Dorsolateral prefrontal cortex (tissue), 122 donors: ENCODE measurements at places on chromosomes 13 and 19. TPM values are rescaled to one million over a fixed set of nuclear protein-coding genes. Genes with fewer than 3 reads are reported as not detected.

- no peak for DNase-seq
These were observed 1.1 kb downstream of the IGFLR1 start for GRCh38 chr19:35741203-35741515.

DNA sequence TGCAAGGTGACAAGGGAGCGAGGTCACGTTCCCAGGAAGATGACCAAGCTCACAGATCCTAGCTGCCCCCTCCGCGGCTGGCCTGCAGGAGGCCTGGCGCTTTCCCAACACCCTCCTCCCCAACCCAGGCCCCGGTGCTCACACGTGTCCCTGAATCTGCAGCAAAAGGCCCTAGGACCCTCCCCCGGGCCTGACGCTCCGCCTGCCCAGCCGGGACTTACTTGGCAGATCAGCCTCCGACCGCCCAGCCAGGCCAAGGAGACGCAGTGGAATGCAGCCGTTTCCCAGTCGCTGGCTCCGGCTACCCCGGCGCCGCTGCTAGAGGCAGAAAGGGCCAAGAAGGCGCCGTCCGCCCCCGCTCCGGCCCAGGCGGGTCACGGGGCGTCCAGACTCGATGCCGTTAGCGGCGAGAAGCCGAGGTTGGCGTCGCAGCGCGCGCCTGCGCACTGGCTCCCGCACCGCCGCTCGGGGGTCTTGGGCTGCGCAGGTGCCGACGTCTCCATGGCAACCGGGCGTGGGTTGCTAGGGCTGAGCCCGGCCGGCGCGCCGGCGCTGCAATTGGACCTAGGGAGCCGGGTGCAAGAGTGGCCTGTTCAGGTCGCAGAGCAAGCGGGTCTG, at the start of gene PNMA8A:
Gene PNMA8A (minus strand): TSS at position 448 of the 618 bp plus-strand sequence. CDS start 528 bp downstream, outside the sequence.
- DNase-seq: peak; percentile 88

DNA sequence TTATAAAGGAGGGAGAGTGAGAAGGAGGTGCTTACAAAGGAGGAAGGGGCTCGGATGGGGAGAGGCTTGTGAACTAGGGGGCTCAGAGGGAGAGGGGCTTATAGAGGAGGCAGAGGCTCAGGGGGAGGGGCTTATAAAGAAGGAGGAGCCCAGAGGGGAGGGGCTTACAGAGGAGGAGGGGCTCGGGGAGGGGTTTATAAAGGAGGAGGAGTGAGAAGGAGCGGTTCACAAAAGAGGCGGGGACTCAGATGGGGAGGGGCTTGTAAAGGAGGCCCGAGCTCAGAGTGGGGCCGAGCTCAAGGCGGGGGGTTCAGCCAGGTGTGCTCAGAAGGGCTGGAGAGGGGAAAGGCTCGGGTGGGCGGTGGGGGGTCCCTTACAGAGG, 500 bp downstream of the SMIM24 start:
- no peak for DNase-seq

DNA sequence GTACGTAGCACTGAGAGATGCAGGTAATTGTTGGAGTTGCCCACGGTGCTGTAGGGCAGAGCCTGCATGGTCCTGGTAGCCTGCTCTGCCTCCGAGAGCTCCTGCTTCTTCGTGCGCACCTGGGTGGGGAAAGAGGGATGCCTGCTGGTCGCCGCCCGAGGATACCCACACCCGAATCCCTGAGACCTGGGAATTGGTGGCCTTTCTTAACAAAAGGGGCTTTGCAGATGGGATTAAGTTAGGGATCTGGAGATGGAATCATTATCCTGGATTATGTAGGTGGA, 9.4 kb downstream of the C3 start:
- DNase-seq: no peak

DNA sequence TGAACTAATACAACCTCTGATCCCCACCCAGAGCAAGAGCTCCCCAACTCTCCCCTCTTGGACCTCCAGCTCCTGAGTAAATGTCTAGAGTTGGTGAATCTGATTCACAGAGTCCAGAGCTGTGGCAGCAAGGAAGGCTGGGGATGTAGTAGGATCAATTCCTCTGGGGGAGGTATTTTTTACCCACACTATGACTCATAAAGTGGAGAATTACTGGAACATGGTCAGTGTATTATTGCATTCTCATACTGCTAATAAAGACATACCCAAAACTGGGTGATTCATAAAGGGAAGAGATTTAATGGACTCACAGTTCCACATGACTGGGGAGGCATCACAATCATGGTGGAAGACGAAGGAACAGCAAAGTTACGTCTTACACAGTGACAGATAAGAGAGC, 496.7 kb downstream of the EFNB2 start:
- DNase-seq: no peak

DNA sequence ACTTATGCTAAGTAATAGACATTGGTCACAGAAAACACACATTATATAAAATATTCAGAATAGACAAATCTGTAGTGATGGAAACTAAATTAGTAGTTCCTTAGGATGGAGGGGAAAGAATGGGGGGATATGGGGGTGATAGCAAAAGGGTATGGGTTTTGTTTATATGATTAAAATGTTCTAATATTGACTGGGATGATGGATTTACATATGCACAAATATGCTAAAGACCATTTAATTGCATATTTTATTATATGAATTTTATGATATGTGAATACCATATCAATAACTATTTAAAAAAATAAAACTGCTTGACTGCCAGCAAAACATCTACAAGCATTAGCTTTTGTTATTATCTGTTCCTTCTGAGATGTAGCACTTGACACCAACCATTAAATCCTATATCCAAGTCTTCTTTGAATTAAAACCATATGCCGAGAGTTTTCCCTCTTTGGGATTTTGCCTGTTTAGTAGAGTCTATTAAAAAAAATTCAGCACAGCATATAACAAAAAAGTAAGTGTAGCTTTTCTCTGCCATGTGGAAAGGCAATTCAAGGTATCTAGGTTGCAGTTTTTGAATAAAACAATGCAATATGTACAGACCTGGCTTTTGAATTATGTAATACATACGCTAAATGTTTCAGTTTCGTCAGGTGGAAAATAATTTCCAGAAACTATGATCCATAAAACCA, 2584.1 kb upstream of the PCDH20 start:
- DNase-seq: no peak

GRCh38 chr13:27339299-27339698, 68.7 kb downstream of the RASL11A start:
- DNase-seq: no peak

DNA sequence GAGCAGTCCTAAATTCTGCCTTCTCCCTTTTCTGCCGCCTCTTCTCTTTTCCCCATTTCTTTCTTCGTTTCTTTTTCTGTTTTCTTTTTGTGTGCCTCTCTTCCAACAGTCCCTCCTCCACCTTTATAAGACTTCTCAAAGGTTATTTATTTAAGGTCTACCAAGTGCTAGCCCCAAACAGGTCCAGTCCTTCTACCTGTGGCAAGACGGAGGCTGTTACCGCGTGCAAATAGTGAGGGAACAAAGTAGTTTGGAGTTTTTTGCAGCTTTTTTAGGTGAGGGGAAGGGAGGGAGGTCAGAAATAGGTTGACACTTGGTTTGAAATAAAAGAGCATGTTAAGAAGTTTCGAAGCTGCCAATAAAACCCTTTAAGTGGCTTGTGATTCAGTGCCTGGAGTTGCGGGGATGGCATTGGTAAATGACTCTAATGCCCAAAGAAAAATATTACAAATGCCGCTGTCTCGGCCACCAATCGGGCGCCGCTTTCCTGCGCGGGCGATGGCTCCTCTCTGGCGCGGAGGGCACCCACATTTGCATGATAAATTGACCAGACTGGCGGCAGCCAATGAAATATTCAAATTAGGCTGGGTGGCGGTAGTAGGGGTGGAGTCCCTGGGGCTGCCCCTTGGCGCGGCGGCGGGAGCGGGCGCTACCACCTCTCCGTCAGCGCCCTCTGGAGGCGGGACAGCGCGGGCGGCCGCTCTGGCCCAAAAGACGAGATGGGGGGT, 7.5 kb upstream of the TSHZ3 start:
- DNase-seq: no peak

GRCh38 chr13:99663185-99663825, 162.0 kb downstream of the TM9SF2 start:
- no peak for DNase-seq

- DNase-seq: no peak
These were observed 184.3 kb upstream of the TSC22D1 start for GRCh38 chr13:44760434-44760833.

GRCh38 chr13:29688193-29688592, 92.7 kb upstream of the SLC7A1 start:
- DNase-seq: no peak

DNA sequence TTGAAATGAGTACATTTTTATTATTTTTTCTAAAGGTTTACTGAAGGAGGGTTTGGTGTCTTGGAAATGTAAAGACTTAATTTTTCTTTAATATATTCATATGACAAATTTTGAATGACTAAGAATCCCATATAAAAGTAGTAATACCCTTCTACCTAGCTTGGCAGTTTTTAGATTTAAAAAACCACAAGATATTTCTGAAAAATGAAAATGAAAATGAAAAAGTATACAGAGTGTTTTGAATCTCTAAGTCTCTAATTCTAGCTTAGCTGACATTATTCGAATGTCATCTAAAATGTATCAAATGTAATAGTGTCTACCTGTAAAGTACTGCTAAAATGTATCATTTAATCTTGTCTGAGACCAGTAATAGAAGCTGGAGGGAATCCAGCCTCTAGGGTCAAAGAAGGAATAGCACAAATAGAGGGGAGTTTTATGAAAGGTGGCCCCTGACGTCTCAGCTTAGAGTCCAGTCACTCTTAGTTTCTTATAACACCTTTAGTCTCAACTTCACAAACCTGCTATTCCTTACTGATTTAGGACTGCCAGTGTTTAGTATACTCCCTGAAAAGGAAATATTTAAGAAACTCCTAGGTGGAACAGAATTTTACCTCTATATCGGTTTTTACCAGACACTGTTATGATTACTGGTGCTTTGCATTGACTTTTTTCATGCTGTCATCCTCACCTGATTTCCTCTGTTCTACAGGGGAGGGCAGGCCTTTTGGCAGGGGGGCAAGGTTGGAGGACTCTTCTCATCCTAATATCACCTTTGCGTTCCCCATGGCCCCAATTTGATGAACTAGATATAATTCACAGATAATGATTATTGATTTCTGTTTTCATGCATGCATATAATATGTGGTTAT, 16.2 kb upstream of the MIR17HG start:
- DNase-seq: no peak

- DNase-seq: no peak
These were observed 12.4 kb upstream of the CD22 start for GRCh38 chr19:35316560-35316959.

DNA sequence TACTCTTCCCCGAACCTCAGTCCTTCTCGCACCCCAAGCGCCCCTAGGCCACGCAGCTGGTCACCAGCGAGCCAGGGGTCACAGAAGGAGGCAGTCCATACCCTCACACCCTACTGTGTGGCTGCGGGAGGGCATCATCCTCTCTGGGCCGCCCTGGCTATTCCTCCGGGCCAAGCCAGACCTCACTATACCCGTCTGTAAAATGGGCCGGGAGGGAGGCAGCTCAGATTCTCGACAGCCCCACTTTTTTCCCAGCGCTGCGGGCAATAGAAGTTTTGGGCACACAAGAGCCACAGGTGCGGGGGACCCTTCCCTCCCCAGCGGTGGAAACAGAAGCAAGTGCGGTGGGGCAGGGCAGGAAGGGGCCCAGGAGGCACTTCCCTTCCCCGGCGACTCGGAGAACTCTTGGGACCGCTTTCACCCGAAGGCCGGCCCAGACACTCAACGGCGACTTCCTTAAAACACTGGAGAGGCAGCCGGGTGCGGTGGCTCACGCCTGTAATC, 5.6 kb upstream of the ARRDC2 start:
- DNase-seq: no peak

DNA sequence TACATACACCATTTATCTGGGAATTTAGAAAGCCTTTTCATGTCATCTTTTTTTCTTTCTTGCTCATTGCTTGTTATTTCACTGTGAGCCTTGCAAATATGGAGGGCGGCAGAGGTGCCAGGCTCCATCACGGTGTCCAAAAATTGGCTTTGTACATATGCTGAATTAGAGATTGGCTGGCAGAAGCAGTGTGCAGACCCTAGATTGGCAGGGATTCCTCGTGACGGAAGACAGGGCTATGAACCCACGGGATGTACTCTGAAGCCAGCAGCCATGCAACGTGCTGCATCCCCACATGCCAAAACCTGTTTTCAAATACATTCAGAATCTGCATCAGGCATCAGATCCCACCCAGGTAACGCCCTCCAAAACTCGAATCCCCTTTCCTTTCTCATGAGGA, 142.8 kb downstream of the ZIC5 start:
- no peak for DNase-seq

- DNase-seq: no peak
These were observed 333.9 kb downstream of the RFC3 start for GRCh38 chr13:34151885-34152284.

DNA sequence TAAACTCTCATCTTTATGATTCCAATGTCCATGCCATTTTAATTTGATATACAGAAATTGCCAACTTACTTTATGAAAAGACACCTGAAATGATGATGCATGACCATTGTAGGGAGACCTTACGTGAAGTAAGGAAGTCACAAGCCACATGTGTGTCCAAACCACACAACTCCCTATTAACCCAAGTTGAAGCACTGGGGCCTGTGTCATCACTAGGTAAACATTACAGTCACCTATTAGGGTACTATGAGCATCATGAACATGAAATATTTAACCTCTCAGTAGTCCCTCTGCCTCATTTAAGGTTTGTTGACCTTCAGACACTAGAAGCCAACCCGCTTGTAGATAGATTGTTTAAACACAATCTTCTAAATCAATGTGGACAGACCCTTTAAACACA, 576.9 kb downstream of the IRS2 start:
- DNase-seq: no peak

- no peak for DNase-seq
These were observed 45.3 kb upstream of the ZDHHC20 start for GRCh38 chr13:21504379-21504778.

DNA sequence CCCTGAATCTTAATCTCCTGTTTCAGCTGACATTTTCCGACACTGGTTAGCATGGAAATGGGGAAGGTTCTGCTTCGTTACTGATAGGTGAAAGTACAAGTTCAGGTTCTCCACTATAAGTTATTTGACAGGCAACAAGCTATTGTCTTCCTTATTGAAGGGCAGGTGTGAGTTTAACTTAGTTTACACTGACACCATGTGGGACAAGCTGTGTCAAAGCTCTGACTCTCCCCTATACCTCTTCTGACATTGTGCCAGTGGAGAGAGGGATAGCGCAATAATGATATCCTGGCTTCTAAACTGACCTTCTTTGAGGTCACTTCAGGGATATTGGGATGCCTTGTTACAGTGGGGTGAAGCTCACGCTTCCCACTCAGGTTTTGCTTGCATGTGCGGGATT, 587.0 kb upstream of the SLITRK5 start:
- DNase-seq: no peak

DNA sequence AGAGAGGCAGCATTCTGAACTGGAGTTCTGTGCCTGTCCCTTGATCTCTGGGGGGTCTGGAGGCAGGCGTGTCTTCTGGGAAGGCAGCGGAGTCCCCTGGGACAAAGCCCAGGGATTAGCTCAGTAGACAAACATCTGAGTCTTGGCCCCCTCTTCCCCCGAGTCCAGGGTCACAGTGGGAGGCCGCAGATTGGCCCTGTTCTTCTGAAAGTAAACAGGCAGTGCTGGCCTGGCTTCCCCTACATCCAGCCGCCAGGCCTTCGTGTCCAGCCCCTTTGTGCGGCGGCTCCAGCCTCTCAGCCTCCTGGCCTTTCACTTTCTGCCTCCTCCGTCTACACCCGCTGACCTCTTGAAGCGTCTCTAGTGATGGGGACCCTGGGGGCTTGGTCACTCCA, 989 bp downstream of the NFILZ start:
- DNase-seq: no peak

The ELOF1 gene
- 45.4 TPM for total RNA-seq

The CGB2 gene
- total RNA-seq: not detected

The RNF225 gene
- not detected for total RNA-seq

The CFAP97D2 gene
- not detected for total RNA-seq

The GRK1 gene
- not detected for total RNA-seq

The SIGLEC8 gene
- total RNA-seq: 13.1 TPM

The PPM1N gene
- total RNA-seq: 1.9 TPM

The C19orf67 gene
- total RNA-seq: not detected
